Right kidney (tissue), 9 donors: ENCODE measurements at places on chromosomes 12 and 14.

GRCh38 chr14:32602699-32603098, 273.6 kb downstream of the AKAP6 start:
- DNase-seq: no peak

DNA sequence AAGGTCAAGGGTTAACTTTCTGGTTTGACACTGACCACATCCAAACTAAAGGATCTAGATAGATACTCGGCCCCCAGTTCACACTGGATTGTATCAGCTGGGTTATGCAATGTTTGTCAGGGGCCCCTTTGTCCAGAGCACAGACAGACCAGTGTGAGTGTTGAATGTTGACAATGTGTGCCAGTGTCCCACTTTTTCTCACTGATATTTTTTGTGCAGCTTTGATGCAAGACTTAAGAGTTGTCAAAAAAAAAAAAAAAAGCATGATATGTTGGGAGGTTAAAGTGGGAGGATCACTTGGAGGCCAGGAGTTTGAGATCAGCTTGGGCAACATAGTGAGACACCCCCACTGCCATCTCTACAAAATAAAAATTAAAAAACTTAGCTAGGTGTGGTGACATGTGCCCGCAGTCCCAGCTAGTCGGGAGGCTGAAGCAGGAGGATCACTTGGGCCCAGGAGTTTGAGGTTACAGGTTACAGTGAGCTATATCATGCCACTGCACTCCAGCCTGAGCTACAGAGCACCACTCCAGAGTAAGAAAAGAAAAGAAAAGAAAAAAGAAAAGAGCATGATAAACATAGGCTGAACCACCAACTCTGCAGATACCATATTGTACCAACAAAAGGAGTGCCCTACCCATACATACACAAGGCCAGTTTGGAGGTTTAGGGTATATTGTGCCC, 97.5 kb downstream of the LGR5 start:
- DNase-seq: no peak

DNA sequence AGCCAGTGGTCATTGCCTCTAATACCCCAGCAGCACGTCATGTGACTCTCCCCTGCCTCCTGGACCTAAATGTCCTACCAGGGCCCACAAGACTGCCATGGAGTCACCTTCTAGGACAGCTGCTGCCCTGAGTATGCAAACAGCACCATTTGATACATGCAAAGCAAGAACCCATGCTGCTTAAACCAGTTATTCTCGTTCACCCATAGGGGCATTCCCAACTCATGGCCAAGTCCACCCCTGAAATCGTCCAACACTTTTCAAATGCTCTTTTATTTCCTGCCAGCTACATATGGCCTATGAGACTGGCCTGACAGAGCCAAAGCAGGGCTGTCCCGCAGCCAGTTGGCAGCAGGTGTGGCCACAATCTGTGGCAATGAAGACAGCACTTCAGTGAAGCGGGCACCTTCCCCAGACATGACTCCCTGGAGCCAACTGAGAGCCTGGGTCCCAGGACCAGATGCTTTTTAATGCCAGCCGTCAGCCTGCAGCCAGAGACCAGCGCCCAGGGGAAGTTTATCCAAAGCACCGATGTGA, 99.9 kb downstream of the BCAT1 start:
- no peak for DNase-seq

DNA sequence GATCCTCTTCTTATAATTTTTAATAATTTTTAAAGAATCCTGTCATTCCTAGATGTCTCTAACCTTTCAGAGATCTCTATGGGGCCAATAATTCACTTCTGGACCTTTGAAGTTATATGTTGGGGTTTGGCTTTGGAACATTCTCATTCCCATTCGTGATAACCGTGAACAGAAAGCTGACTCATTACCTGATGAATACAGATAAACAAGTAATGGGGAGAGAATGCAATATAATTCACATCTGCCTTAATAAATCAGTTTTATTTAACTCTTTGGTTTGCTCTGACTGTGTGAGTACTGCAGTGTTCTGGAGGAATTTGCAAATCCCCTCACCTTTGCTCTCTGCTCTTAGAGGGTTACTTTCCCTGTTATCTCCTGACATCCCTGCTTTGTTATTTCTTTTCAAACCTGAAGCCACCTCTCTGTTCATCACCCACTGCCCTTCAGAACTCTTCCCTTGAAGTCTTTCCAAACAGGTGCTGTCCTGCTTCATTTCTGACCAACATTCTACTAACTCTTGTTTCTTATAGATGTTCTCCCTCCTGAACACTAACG, 79.6 kb upstream of the SLC38A2 start:
- DNase-seq: no peak

- no peak for DNase-seq
Measured at GRCh38 chr12:14810167-14810952, 3.6 kb downstream of the SMCO3 start.

GRCh38 chr14:26863736-26864135, 265.9 kb upstream of the NOVA1 start:
- DNase-seq: no peak

GRCh38 chr14:68649476-68650189, 143.2 kb downstream of the ZFP36L1 start:
- no peak for DNase-seq

GRCh38 chr12:67741270-67741669, 92.7 kb downstream of the DYRK2 start:
- DNase-seq: no peak

- no peak for DNase-seq
Measured at GRCh38 chr14:55336691-55337090, 65.5 kb downstream of the FBXO34 start.

GRCh38 chr12:262817-263216, at the start of gene SLC6A13:
Gene SLC6A13, minus strand, starts transcription at chr12:262836. Its CDS starts 2,784 bp downstream, at chr12:260052.
- DNase-seq: peak; percentile 60

GRCh38 chr12:132393245-132393795, 63.9 kb upstream of the GALNT9 start:
- DNase-seq: no peak

DNA sequence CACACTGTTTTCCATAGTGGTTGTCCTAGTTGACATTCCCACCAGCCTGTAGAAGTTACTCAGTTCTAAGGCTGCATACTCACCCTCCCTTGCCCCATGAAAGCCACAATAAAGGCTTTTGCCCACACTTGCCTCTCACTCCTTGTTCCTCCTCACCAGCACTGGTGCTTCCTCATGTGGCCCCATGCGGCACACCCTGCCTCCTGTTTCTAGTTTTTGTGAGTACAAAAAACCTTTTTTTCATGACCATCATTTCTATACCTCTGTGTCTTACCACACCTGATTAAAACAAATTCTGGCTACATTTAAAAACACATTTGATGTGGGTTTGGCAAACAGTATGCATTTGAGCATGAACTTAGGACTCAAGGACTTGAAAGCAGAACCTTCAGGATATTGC, 40.7 kb upstream of the RIN3 start:
- no peak for DNase-seq

GRCh38 chr14:69101331-69101826, 51.5 kb downstream of the DCAF5 start:
- no peak for DNase-seq

- DNase-seq: no peak
Measured at GRCh38 chr14:74893614-74894091, 11.9 kb downstream of the DLST start.

GRCh38 chr12:47193066-47193465, 113.3 kb upstream of the AMIGO2 start:
- no peak for DNase-seq

DNA sequence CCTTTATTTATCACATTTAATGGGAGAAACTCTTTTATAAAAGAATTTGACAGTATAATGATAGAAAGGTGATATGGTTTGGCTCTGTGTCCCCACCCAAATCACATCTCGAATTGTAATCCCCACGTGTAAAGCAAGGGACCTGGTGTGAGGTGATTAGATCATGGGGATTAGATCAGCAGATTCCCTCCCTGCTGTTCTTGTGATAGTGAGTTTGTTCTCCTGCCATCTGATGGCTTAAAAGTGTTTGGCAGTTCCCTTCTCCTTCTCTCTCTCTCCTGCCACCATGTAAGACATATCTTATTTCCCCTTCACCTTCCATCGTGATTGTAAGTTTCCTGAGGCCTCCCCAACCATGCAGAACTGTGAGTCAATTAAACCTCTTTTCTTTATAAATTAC, 1110.3 kb downstream of the FLRT2 start:
- no peak for DNase-seq

DNA sequence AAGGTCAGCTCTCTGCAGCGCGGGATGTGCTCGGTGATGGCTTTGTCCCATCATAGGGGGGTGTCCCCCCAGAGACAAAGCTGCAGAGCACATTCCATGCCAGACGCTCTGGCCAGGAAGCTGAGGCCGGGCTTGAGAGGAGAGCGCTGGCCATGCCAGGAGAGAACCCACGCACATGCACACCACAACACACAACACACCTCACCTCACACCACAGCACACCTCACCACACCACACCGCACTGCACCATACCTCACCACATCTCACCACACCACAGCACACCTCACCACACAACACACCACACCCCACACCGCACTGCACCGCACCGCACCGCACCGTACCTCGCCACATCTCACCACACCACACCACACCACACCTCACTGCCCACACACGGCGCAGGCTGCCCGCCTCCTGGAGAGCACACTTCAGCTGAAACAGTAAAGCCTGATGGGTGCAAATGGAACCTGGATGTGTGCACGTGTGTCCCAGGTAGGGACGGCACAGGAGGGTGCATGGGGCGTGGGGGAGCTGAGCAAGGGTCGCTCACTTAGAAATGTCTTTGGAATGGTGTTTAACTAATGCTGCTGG, 10.8 kb downstream of the ANKRD9 start:
- no peak for DNase-seq
